ENCODE measurements at places on chromosomes 1 and 21.

DNA sequence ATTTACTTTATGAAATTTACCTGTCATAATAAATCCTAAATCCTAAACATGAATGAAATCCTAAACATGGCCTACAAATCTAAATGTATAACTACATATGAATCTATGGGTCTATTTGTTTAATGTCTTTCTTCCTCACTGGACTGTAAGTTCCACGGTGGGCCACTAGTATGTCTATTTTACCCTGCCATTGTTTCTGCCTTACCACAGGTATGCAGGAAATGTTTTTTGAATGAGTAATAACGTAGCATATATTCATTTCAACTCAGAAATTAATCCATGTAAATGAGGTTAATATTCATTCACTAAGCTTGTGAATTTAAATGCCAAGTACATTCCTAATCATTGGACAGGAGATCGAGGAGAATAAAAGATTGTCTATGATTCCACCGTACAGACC, 35.3 kb downstream of the B3GALNT2 start:
- no peak for DNase-seq

GRCh38 chr1:150748878-150749719, 16.5 kb downstream of the CTSS start:
- DNase-seq: no peak

GRCh38 chr1:60994369-60994768, 88.0 kb upstream of the NFIA start:
- no peak for DNase-seq

DNA sequence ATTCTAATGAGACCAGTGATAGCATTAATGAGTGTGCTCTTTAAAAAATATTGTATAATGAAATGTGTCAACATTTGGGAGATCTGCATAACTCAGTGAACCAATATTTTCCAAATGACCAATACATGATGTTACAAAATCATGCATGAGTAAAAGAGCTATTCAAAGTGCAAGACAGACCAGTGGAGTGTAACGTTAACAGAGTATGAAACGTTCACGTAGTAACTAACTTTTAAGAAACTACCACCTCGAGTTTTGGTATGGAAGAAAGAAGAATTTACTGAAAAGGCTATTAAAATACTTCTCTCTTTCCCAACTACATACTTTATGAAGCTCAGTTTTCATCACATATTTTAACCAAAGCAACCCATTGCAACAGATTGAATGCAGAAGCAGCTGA, 9.6 kb upstream of the SLC6A9 start:
- DNase-seq: no peak

All from NCI-H1694 (cell line).